ENCODE measurements at places on chromosomes 16 and 17. TPM values are rescaled to one million over a fixed set of nuclear protein-coding genes. Genes with fewer than 3 reads are reported as not detected.

- no peak overlapping the region for H3K4me3 ChIP-seq
- no peak overlapping the region for H3K27ac ChIP-seq
- no peak for DNase-seq
- H3K27me3 ChIP-seq = no peaks in the 10 kb centered on the region
Measured at GRCh38 chr17:64148699-64149098, 18.8 kb upstream of the ERN1 start.

WFIKKN2 gene
- total RNA-seq = not detected

GRCh38 chr17:73492125-73492820, 152.0 kb downstream of the SDK2 start:
- H3K36me3 ChIP-seq = no peaks in the 10 kb centered on the region
- no peaks in the 10 kb centered on the region for H3K27me3 ChIP-seq
- H3K4me1 ChIP-seq = no peaks in the 10 kb centered on the region
- no peak overlapping the region for H3K27ac ChIP-seq
- H3K4me3 ChIP-seq = no peak overlapping the region

TBX4 gene
- not detected for total RNA-seq

- no peaks in the 10 kb centered on the region for H3K27me3 ChIP-seq
- no peak overlapping the region for H3K27ac ChIP-seq
- no peak for DNase-seq
- H3K4me3 ChIP-seq = no peak overlapping the region
Measured at GRCh38 chr16:78592111-78592510, 492.7 kb downstream of the WWOX start.

FMNL1 gene
- 0.56 TPM for total RNA-seq

DNA sequence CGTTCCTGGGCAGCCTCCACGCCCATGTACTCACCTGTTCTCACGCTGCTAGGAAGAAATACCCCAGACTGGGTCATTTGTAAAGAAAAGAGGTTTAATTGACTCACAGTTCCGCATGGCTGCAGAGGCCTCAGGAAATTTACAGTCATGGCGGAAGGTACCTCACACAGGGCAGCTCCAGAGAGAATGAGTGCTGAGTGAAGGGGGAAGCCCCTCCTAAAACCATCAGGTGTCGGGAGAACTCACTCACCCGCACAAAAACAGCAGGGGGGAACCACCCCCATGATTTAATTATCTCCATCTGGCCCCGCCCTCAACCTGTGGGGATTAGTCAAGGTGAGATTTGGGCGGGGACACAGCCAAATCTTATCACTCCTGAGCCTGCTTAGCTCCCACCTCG, 18.2 kb downstream of the RAB40C start:
- no peak overlapping the region for H3K27ac ChIP-seq
- no peaks in the 10 kb centered on the region for H3K4me1 ChIP-seq
- H3K27me3 ChIP-seq = no peaks in the 10 kb centered on the region
- H3K36me3 ChIP-seq = no peaks in the 10 kb centered on the region
- no peak for DNase-seq
